RPMI8226 (cell line): ENCODE measurements at places on chromosomes 4 and X.

DNA sequence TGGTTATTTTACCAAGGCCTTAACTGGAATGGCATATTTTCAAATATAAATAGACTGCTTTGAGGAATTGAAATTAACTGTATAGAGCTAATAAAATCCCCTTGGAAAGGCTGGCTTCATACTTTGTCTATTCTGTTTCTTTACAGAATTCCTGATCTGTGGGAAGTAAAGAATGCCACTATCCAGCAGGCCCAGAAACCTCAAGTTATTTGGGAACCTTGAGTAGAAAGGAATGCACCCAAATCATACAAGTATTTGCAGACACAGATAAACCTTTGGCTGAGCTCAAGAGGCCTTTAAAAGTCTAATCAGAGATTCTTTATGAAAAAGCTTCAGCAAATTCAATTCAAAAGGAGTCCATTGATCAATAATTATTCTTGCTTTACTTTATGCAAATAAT is 975.7 kb upstream of the PABPC4L start:
- no peak for DNase-seq

- no peak for DNase-seq
Measured at GRCh38 chr4:95114521-95114920, 356.8 kb downstream of the BMPR1B start.

DNA sequence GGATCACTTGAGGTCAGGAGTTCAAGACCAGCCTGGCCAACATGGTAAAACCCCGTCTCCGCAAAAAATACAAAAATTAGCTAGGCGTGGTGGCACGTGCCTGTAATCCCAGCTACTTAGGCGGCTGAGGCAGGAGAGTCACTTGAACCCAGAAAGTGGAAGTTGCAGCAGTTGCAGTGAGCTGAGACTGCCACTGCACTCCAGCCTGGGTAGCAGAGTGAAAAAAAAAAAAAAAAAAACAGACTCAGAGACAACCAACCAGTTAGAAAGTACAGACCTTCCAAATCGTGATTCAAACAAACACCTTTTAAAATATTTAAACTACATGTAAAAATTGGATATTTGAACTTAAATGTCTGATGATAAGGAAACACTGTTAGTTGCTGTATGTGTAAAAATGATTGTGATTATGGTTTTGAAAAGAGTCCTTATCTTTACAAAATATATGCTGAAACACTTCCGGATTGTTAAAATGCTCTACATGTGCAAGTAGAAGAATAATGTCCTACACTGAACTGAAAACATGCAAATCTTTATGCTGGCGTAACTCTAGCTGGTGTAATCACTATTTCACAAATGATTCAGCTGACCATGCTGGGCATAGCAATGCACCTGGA is 37.8 kb downstream of the SH3KBP1 start:
- no peak for DNase-seq

- DNase-seq = no peak
Measured at GRCh38 chr4:102850370-102850769, 18.4 kb upstream of the CISD2 start.

DNA sequence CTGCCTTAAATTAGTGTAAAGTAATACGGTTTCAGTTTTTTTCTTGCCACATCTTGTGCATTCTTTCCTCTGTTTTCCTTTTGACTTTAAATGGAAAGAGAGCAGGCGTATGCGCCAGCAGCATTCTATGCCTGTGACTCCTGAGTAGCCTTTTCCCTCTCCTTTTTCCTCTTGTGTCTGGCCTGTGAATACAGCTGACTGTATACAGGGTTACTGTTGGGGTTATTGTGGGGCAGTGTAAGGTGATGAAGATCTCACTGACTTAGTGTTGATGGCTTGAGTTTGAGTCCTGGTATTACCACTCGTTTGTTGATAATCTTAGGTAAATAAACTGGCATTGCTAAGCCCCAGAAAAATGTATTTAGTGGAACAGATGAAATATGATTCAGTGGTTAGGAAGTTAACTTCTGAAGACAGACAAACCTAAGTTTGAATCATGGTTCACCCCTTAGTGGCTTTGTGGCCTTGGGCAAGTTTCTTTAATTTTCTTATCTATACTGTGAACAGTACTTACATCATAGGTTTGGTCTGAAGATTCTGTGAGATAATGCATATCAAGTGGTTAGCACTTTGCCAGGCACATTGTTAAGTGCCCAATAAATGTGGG is 105.1 kb downstream of the FNIP2 start:
- DNase-seq = no peak

DNA sequence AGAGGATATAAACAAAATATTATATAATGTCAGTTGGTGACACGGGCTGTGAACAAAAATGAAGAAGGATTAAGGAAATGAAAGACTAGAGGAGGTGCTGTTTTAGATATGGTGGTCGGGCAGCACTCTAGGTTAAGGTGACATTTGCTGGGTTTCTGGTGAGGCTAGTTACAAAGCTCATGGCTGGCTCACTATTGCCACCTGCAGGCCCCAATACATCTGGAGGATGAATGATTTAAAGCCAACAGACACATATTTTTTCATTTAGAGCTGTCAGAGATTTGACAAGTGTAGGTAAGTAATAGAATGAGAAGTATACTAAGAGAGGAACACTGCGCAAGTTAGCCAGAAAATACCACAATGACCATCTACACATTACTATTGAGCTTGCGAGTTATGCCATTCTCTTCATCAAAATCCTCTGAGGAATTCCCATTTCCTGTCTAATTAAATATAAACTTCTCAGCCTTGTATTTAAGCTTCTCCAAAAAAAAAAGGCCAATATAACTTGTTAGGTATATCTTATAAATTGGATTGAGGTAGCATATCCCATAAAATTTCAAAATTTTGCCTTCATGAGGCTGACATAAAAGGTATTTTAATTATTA is 6.4 kb upstream of the FGG start:
- DNase-seq = peak; percentile 44

DNA sequence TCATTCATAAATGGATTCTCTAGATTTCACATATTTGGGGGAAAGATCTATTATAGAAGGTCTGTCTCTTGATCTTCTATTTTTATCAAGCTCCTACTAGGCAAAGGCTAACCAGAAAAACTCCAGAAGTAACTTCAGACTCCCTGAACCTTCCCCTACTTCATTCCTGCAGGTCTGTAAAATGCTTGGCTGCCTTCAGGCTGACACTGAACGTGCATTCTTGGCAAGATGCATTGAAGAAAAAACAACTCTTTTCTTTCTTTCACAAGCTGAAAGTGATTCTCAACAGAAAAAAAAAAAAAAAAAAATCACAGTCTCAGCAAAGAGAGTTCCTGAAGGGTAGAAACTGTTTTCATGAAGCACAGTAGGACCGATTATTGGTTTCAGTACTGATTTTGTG is 12.7 kb downstream of the OPHN1 start:
- DNase-seq = no peak

DNA sequence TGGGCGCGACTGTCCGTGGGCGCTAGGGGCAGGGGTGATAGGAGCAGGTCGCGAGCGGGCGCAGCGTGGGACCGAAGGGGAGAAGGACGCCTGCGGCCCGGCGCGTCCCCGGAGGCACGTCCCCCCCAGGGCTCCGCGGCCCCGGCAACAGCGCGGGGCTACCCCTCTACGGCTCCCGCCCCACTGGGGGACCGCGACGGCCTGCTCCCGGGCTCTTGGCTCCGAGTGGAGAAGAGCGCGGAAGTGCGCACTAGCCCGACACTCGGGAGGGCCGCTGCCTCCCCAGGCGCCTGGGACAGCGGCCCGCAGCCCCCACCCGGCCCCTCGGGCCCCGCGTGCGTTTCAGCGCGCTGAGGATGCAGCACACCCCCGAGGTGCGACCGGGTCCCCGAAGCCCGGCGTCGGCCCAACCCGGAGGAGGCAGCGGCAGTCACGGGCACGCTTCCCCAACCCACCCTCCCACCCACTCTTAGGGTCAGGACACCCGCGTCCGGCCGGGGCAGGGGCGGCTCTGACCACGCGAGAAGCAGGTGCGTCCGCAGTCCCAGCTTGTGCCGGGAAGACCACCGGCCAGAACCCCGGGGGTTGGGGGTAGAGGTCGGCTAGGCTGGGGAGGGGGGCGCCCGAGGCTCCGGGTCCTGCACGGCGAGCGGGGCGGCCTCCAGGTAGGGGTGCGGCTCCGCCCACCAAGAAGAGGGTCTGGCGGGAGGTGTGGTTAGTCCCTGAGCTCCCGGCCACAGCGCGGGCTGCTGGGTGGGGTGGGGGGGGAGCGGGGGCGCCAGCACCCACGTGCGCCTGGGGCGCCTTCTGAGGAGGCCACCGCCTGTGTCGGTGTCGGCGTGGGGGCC is 18.5 kb upstream of the NAT8L start:
- DNase-seq = no peak

- DNase-seq = no peak
Measured at GRCh38 chrX:150542846-150543229, 25.6 kb upstream of the MTM1 start.

- DNase-seq = no peak
Measured at GRCh38 chrX:108261549-108262203, 170.1 kb downstream of the ATG4A start.

- peak; percentile 37 for DNase-seq
Measured at GRCh38 chrX:1661048-1661921, 46.4 kb downstream of the ASMT start.

DNA sequence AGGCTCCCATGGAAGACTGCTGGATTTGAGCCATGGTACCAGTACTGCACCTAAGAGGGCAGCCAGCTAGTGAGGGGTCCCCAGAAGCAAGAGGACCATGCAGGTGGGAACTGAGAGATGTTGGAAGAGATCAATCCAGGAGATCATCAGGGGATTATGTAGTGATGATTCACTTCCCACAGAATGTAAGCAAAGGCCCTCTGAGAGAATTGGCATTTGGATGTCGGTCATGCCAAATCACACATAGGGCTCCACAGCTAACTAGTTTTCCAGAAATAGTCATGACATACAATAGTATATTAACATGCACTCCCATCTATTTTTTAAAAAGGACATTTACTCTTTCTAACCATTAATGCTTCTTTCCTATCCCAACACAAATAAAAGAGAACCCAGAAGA is 112.5 kb downstream of the RASGEF1B start:
- no peak for DNase-seq
